ENCODE measurements at places on chromosomes 5 and 9.
A peak's percentile ranks its signal among the peaks of the same experiment; 100 is the strongest.

DNA sequence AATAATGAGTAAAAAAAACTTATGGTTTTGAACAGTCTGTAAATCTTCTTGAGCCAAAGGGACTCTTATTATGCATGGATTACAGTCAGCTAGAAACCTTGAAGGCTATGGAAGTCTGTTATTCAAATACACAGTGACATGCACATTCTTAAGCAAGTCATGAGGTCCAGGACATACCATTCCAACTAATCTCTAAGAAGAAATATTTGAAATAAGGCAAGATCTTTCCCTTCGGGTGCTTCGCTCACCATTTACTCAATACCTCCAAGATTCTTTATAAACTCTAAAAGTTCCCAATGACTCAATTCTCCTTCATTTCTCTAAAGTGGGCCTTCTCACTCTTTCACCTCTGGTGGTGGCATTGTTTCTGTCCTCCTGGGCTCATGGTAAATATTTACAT is 811.0 kb downstream of the NR2F1-AS1 start:
- no peak for DNase-seq

DNA sequence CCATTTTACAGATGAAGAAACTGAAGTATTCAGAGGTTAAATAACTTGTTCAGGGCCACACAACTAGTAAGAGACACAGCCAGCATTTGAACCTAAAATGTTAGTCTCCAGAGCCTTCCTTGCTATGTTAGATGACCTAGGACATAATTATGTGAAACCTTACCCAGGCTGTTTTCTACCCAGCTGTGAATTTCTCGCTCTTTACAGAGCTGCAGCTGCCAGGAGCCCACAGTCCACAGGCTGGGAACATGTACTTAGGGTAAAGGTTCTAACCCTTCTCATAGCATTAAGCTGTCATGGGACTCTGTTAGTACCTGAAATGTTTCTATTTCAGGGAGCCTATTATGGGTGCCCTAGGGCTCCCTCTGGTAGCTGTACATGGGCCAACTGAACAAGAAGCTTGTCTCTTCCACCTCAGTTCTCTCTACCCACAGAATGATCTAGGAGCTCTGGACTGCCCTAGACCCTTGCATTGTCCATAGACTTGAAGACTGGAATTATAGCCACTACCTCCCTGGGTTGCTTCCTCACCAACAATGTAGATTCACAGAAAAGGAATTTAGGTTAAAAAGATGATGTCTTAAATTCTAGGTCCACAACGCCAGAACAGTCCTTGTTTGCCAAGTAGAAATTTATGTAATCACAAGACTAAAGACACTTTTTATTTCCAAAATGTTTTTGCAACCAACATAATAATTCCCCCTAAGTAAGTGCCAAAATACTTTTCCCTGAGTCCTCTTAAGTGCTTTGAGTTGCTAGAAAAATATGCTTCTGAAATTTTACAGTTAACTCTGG is 262.9 kb downstream of the PIK3R1 start:
- DNase-seq, result no peak

GRCh38 chr9:4657426-4658159 is 4.5 kb upstream of the PLPP6 start:
- no peak for DNase-seq

GRCh38 chr9:15707000-15707399 is 154.2 kb downstream of the CCDC171 start:
- DNase-seq, result no peak

GRCh38 chr5:112210430-112211005 is 208.6 kb downstream of the EPB41L4A start:
- peak; percentile 6 for DNase-seq

GRCh38 chr5:108193021-108193795 is 188.7 kb downstream of the FBXL17 start:
- no peak for DNase-seq

DNA sequence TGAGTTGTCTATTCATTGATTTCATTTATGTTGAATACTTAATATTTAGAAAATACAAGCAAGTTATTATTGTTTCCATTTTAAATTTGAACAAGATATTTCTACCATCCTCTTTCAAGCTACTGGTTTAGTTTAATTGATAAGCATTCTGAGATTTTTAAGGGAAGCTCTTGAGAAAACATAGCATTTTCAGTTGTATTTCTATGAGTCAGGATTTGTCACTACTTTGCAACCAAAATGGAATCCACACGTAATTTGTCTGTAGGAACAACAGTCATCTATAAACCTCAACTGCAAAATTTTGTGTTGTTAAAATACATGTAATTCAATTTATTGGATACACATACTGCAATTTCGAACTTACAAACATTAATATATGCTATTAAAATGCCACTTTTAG is 74.0 kb downstream of the PRR16 start:
- DNase-seq, result no peak

GRCh38 chr5:147711019-147711418 is 71.5 kb downstream of the JAKMIP2 start:
- DNase-seq, result no peak

- DNase-seq, result no peak
Observed at GRCh38 chr9:117178596-117179375, 236.1 kb downstream of the ASTN2 start.

GRCh38 chr9:12908895-12909294 is 134.1 kb downstream of the LURAP1L start:
- DNase-seq, result no peak

DNA sequence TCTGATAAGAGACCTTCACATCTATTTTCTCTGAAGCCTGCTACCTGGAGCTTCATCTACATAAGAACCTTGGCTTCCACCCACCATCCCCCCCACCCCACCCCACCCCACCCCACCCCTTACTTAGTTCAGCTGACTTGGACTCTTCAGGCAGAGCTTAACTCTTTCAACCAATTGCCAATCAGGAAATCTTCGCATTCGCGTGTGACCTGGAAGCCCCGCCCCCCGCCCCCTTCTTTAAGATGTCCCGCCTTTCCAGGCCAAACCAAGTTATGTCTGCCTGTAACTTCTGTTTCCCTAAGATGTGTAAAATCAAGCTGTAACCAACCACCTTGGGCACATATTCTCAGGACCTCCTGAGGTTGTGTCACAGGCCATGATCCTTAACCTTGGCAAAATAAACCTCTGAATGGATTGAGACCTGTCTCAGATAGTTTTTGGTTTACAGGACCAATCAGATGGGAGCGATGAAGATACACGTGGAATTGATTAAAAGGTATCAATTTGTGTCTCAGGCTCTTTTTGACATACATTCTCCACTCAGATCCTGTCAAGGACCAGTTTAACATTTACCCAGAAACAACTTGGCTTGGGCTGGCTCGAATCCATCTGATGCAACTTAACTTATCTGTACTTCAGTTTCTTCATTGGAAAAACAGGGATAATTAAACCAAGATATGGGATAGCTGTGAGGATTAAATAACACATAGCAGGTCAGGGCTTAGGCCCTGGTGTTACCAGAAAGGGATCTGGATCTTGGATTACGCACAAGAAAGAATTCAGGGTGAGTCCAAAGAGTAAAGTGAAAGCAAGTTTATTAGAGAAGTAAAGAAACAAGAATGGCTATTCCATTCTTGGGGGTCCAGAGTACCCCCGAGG is 43.6 kb downstream of the GALNT12 start:
- DNase-seq, result no peak

DNA sequence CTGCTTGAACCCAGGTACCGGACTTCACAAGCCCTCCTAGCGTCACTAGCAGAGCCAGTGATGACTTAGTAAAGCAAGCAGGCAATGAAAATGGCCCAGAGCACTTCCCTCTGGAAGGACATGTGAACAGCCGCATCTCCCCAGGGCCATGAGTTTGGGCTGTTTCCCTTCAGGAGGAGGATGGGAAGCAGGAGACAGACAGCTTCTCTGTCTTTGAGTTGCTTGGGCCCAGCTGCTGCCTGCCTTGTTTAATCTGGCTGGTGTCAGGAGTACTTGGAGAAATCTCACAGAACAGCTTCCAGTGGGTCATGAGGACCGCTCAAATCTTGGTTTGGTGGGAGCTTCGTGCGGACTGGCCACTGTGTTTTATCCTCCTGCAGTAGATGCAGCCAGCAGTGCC is 25.4 kb upstream of the WWC1 start:
- DNase-seq, result no peak

DNA sequence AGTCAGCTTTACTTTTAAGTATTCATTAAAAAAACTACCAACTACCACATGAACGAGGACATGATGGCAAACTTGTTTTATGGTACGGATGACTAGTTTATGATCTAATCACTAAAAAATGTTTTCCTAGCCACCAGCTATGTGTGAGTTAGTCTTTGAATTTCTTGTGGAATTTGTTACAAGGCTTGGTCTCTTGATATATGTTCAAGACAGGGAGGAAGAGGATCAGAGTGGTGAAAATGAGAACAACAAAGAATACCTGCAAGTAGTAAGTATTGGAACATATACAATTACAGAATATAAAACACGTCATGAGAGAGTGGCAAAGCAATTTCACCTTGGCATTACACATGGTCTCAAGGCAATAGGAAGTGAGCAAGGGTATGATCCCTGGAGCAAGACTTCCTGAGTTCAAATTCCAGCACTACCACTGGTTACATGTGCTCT is 548.6 kb upstream of the TLE4 start:
- no peak for DNase-seq

GRCh38 chr5:133356396-133356983 is 255.9 kb downstream of the FSTL4 start:
- DNase-seq, result no peak

GRCh38 chr5:125868036-125868435 is 555.2 kb upstream of the GRAMD2B start:
- no peak for DNase-seq

DNA sequence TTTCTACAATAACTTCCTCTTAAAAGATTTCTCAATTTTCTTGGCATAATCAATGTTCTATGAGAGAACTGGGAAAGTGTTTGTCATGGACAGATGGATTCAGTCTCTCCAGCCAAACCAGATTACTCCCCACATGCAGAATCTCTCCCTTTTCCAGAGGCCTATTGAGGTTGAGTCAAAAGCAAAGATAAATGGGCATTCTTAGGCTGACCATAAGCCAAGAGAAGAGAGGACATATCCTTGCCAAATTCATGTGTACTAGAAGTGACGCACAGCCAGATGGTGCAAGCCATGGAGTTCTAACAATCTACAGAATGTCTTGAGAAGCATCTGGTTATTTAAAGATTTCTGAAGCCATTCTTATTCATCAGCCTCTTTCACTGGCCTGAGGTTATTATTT is 2115.0 kb downstream of the MAT2B start:
- DNase-seq, result no peak

DNA sequence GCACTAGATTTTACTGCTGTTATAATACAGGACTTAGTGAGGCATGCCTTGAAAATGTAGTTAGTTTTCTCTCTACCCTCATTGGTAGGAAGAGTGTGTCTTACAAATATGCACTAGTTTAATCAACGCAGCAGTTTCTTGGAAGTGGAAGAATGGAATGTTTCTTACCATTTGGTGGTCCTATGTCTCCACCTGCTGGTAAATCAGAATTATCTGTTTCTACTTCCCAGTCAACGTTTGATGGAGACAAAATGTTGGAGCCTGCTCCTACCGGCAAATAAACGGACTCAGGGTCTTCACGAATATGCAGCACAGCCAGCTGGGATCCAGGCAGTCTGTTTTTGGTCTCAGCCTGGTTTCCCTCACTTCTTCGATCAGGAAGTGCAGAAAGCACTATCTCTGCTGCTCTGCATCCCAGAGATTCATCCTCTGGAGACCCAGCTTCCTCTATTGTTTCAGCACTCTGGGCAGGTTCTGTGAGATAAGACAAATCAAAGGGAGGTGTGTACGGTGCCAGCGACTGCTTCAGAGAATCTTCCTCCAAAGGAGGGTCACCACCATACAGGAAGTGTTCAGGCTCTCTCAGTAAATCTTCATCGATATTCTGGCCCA is 59.5 kb upstream of the PCA3 start:
- DNase-seq, result peak; percentile 63

- DNase-seq, result no peak
Observed at GRCh38 chr9:89878687-89879086, 273.9 kb downstream of the GADD45G start.

DNA sequence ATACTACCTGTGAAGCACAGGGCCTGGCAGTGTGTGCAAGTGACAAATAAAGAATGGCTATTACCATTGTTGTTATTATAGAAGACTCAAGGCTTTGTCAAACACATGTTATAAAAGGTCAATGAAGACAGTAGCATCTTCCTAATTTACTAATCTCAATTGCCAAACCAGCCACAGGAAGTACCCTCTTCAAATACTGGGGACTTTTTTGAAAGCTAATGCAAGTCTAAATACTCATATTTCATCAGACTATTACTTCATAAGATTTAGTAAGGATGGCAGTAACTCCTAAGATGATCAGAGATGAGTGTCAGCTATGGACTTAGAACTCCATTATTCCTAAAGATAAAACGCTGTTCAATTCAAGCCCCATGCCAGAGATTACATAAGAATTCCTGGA is 43.0 kb downstream of the GNAQ start:
- no peak for DNase-seq

GRCh38 chr9:19464764-19465585 is 56.2 kb downstream of the ACER2 start:
- DNase-seq, result peak; percentile 75

GRCh38 chr9:93288891-93289883 is 105.2 kb downstream of the WNK2 start:
- DNase-seq, result no peak

DNA sequence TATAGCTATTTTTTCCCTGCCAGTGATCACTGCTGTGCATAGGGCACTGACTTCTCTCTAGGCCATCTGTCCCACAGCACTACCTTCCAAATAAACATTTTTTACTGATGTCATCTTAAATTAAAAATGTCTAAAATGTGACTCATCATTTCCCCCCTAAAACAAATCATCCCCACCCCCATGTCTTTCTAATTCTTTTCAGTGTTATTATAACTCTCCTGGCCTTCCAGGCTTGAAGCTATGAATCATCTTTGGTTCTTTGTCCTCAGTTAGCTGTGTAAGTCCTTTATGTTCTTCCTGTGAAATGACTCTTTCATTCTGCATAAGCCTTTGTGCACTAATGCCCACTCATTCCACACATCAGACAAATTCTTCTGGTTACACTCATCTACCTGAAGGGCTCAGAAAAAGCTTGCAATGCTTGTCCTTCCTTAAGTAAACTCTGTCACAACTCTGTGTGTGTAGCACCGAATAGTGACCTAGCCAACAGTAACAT is 78.1 kb downstream of the CFAP95 start:
- no peak for DNase-seq

DNA sequence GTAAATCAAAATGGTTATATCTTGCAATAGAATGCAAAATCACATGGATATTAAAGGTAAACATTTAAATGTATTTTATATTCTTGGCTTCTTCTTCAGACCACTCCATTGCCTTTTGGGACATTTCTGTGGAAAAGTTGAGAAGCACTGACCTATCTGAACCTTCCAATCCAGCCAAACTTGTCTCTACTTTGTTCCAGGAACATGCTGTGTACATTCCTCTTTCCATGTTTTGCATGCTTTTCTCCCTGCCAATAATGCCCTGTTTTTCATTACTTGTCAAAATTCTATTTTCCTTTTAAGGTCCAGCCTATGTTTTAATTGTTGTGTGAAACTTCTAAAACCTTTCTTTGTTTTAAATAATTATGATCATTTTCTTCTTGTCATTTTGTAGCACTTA is 28.3 kb downstream of the JAK2 start:
- DNase-seq, result no peak
